Activated CD4-positive, alpha-beta T cell treated with anti-CD3 and anti-CD28 coated beads, Interleukin-2, amount 50 U/mL, for 16 hours (primary cell): ENCODE measurements at places on chromosomes 6 and 20.
A peak's percentile ranks its signal among the peaks of the same experiment; 100 is the strongest.

GRCh38 chr20:5881703-5882102 is 68.6 kb downstream of the TRMT6 start:
- DNase-seq, result no peak

GRCh38 chr6:115137910-115138309 is 795.1 kb upstream of the HS3ST5 start:
- DNase-seq, result no peak

DNA sequence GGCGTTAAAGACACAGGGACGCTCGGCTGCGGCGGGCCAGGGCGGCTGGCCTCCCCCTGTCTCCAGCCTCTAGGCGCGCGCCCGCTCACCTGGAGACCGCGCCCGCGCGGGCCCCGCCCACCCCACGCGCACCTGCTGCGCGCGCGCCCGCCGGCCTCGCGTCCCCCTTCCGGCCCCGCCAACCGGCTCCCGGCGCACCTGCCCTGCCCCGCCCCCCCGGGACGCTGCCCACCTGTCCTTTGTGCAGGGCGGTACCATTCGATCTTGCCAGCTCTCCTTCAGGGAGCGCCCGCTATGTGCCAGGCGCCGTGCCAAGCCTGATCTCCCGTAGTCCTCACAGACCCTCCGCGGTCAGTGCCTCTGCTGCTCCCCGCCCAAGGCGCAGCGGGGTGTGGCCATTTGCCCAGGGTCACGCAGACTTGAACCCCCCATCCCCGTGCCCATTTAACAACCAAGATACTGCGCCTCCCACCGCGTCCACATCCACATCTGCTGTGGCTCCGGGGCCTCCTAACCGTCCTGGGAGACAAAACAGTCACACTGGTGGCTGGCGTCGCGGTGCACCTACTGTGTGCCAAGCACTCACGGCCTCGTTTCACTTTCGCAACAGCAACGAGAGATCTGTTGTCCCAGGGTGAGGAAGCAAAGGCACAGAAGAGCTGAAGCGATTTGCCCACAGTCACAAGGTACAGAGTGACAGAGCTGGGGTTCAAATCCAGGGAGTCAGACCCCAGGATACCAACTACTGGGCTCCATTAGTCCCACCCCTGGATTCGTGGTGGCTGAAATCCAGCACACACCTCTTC is 48.1 kb downstream of the NOL4L start:
- DNase-seq, result peak; percentile 38

DNA sequence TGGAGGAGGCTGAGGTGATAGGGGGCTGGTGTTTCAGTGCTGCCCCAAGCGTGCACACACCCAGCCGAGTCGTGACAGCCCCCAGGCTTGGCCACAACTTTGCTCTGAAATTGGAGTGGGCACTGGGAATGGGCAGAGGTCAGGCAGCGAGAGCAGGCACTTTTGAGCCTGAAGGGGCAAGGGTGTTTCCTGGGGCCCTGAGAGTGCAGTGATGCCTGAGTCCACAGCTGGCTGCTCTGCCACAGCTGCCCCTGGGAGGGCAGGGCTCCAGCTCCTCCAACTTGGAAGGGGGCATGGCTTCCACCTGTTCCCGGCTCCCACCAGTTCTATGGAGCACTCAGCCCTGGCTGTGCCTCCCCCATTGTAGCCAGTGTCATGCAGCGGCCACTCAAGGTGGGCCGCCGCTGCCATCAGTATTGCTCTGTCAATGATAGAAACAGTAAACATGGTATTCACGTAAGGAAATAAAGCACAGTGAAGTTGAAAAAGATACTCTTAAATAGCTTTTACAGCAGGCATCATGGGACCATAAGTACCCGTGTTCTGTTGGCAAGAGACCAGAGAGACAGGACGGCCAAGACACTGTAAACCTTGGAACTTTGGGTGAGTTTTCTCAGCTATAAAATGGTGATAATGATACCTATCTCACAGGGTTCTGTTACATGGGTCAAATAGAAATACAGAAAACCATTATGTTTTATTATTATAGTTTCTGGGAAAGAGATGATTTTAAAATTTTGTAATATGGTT is 108.9 kb downstream of the THEMIS start:
- no peak for DNase-seq

DNA sequence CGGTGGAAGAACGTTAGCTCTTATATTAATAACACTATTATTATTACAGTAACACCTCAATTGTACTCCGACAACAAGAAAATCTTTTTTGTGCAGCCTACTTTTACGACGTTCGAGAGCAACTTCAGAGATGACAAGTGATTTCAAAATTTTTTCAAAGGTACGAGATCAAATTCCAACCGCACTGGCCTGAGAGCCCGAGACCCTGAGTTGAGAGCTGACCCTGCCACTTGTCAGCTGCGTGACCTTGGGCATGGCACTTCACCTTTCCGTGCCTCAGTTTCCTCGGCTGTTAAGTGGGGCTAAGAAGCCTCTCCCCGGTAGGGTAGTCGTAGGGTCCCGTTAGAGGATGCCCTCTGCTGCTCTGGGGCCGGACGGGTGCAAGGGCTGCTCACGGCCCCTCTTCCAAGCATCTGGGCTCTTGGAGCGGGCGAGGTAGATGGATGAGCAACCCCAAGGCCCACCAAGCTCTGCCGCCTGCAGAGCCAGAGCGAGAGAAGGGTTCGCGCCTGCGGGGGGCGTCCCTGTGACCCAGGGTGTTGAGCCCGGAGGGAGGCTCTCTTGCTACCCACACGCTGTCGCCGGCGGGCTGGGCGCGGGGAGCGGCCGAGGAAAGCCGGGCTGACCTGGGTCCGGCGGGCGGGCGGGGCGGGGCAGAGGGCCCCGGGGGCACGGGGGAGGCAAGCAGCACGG is 510 bp downstream of the NDRG3 start:
- DNase-seq, result peak; percentile 22

GRCh38 chr6:90135667-90136066 is 161.0 kb downstream of the BACH2 start:
- DNase-seq, result no peak

GRCh38 chr20:10856237-10857015 is 182.6 kb upstream of the JAG1 start:
- DNase-seq, result no peak

DNA sequence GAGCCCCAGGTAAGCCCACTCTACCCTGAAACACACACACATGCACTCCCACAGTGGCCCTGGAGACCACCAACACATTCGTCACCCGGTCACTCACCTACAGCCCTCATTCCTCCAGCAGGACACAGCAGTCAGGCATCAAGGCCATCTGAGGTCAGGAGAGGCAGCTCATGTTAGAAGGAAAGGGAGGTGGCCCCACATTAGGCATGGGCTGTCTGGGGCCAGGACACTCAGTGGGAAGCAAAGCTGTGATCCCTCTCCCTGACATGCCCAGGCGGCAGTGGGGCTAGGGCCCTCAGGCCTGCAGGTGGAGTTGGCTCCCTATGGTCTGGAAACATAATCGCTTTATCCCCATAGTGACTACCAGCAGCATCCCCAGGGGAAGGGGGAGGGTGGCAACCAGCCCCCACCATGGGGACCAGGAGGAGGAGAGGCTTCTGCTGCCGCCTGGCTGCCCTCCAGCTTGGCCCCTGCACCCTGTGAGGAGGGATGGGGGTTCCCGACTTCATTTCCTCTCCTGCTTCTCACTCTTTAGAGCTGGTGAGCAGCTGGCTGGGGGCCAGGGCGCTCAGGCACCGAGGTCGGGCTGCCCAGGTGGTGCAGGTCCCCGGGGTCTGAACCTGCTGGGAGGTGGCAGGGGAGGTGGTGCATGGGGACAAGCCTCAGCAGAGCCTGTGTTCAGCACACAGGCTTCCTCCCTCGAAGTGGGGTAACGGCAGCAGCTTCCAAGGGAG is 76.6 kb upstream of the CST7 start:
- DNase-seq, result no peak

DNA sequence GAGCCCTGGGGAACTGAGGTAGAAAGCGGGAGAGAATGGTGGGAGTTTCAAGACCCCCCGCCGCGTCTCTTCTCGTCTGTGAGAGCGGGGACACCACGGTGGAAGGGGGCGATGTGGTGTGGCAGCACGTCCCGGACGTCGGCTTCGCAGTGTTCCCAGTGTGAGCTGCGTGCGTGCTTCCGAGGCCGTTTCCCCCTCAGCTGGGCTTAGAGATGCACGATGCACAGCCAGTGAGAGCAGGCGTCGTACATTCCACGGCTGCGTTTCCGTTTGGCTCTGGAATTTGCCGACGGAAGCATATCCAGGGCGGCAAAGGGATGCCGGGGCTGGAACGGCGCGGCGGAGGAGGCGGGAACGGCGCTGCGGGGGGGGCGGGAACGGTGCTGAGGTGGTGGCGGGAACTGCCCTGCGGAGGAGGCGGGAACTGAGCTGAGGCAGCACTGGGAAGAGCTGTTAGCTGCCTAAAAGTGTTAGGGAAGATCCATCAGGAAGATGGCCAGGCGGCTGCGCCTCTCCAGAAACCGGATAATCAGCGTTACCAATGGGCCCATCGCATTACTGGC is 37.7 kb downstream of the KIF25 start:
- DNase-seq, result no peak

- DNase-seq, result no peak
Observed at GRCh38 chr6:3233904-3234303, 6.5 kb upstream of the TUBB2B start.

- DNase-seq, result no peak
Observed at GRCh38 chr20:1322511-1323245, 6.3 kb downstream of the SDCBP2 start.

- no peak for DNase-seq
Observed at GRCh38 chr6:31216208-31216898, 45.9 kb upstream of the POU5F1 start.

DNA sequence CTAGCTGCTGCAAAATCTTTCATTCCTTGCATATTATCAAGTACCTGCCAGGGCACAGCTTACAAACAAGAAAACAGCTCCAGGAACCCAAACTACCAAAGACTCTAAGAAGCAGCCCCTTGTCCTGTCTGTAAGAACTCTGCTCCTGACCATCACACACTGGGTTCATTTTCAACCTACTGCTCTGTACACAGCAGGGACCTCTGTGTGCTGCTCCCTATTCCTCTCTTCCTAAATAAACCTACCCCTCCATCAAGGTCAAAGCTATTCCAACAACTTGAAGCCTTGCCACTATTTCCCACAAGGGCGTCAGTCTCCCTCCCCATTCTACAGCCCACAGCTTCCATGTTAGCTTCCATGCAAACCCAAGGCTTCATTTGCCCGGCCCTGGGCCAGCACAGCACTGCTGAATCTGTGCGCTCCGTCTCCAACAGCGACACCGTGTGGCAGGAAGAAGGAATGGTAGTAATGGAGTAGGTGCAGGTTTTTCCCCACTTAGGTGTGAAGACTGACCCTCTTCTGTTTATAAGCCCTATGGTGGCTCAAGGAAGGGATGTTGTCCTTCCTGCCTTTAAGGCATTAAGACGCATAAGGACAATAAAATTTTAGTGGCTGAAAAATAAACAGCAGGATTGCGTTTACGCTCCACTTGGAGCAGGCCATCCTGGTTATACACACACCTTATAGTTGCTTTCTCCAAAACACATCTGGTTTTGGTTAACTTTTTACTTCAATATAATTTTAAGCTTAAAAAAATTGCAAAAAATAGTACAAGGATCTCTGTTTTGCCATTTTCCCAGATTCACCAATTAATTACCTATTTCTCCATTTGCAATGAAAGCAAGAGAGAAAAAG is 115.2 kb upstream of the NXT1 start:
- DNase-seq, result peak; percentile 62

DNA sequence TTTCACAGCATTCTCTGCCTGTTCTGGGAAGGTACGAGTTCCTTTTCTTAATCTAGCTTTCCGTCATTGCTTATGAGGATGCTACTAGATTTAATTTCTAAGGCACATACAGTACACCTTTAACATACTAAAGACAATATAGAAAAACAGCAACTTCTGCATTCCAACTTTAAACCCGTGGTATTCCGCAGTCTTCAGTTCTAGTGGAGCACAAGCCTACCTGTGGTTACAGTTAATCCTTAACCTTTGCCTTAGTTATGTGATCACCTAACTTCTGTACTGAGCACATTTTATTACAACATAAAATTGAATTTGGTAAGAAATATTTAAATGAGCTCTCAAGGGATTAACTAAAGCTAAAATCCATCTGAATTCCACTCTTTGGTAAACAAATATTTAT is 289.5 kb downstream of the BTBD9 start:
- no peak for DNase-seq

GRCh38 chr6:166567813-166568212 is 18.7 kb downstream of the RAMACL start:
- DNase-seq, result no peak

DNA sequence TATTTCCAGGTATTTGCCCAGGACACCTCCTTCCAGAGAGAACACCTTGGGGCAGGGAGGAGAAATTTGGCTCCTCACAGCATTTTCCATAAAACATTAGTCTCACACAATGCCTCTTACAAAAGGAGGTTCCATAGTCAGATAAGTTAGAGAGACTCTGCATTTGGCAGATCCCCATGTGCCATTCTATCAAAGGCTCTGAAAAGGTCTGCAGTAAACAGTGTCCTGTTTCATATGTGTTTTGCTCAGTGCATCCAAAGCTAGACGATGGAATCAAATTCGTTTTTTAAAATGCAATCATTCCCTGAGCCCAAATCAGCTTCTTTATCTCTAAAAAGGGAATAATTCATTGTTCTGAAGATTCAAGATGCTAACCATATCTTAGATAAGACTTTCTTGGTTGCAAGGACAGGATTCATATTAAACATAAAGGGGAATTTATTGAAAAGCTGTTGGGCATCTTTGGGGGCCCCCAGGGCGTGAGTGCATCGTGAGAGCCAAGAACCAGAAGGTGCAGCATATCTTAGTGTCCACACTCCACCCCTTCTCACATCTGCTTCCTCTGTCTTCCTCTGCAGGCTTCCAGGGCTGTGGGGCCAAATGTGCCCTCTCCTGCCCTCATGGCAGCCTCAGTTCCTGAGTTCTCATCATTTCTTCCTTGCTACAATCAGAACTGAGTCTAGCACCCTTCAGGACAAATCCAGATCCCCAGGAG is 41.4 kb upstream of the MLN start:
- no peak for DNase-seq

GRCh38 chr20:31849306-31849930 is 4.0 kb upstream of the FOXS1 start:
- no peak for DNase-seq

GRCh38 chr6:157821342-157822033 is 1.6 kb upstream of the SNX9 start:
- DNase-seq, result no peak
